ENCODE measurements at places on chromosomes 6 and 20.

DNA sequence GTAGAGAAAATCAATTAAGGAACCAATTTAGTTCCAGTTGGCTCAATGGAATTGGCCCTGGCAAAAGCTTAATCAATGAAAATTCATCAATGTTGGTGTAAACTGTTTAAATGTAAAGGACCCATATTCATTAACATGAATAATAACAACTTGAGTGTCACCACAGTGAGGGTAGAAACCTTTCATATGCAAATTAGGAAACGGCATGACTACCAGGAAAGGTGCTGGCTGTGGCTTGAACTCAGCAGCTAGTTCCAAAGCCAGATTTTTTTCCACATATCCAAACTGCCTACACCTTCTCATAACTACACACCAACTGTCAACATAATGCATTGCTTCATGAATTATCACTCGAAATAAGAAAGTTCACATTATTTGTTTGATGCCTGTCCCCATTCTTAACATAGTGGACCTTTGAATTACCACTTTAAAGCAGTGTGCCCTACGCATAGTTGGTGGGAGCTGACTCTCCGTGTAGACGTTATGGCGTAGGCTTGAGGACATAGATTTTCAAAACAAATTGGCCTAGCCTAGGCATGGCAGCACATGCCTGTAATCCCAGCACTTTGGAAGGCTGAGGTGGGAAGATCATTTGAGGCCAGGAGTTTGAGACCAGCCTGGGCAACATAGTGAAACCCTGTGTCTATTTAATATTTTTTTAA lies 19.7 kb downstream of the PBOV1 start:
- no peak for DNase-seq

GRCh38 chr20:44792796-44793195 lies 17.6 kb downstream of the RIMS4 start:
- DNase-seq, result no peak

- no peak for DNase-seq
Measured at GRCh38 chr6:113635222-113635986, 221.7 kb upstream of the MARCKS start.

GRCh38 chr6:117110737-117111136 lies 154.6 kb upstream of the VGLL2 start:
- no peak for DNase-seq

GRCh38 chr6:72922401-72922800 lies 300.5 kb downstream of the KCNQ5 start:
- DNase-seq, result no peak

DNA sequence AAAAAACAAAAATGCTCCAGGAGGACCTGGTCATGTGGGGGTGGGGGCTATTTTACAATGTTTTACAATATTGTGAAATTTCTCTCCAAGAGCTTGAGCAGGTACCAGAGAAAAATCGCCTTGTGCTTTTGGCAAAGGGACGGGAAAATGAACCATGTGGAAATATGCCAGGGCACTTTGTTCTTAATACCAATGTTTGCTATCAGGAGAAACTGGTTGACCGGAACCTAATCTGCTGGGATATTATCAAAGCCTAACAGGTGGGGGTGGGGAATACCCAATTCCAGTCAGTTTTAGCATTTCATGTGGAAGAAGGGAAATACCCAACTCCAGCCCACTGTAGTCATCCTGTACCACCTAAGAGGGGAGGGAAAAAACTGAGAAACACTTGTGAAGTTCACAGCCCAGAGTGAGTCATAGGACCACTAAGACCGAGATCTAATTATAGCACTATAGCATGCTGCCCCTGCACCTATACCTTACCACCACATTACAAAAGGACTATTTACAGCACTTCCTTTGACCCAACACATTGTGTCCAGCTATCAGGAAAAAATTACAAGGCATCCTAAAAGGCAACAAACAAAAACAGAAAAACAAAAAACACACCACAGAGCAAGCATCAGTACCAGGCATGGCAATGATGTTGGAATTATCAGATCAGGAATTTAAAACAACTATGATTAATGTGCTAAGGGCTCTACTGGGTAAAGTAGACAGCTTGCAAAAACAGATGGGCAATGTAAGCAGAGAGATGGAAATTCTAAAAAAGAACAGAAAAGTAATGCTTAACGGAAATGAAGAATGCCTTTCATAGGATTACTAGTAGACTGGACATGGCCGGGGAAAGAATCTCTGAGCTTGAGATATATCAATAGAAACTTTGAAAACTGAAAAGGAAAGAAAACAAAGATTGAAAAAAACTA lies 84.1 kb upstream of the POPDC3 start:
- DNase-seq, result no peak

DNA sequence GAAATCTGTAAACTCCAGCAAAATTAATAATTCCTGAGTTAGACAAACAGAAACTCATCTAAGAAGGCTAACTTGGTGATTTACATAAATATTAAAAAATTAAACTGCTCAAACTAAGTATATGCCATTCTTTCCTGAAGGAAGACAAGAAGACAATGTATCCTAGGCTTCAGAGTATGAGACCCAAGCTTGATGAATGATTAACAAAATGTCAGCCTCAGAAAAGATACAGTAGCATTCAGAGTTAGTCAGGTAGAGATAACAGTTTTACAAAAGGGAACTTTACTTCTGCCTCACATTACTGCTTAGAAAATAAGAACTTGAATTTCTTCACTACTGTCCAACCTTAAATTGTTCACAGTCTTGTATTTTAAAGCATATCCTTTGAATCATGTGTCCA lies 12.0 kb downstream of the CSNK2A1 start:
- no peak for DNase-seq

DNA sequence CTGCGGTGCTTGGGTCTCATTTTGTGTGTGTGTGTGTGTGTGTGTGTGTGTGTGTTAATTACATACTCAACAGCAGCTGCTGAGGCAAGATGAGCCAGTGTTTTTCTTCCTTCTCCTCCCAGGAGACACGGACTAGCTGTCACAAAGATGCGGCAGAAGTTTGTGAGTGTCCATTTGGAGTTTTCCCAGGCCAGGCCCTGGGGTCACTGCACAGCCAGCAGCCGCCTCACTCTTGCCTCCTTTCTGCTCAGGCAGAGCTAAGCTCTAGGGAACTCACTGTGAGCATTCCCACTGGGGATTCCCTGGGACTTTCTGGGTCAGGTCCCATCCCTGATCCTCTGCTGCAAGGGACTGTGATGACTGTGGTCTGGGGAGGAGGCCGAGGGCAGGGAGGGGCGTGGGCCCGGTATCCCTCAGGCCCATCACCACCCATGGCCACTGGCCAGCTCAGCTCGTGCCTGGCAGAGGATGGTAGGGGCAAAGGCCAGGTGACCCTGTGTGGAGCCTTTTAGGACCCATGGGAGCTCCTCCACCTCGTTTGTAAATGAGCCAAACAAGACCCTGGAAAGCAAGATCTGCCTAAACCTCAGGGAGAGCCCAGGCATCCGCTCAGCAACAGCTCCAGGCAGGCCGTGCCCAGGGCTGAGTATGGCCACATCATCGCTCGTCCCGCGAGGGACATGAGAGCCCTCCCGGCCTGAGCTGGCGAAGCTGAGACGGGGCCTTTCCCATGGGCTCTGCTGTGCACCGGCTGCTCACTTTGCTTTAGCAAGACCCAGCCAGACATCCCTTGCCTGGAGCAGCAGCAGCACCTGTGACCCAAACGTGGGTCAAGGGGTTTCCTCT lies 102.0 kb downstream of the PSMB1 start:
- no peak for DNase-seq

DNA sequence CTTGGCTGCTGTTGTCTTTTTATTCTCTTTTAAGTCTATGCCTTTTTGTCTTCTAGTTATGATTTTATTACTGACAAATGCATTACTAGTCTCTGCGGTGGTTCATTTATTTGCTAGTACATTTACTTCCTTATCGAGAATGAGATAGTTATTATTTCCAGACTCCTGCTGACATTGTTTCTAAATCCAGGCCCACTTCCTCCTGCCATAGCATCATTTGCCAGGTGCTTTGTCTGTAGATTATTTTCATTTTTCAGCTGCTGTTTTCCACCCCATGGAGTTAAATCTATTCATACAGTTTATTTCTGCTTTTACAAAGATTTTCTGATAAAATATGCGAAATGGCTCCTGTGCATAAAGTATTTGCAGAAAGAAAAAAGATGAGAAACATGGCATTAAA lies 459.7 kb downstream of the MMUT start:
- no peak for DNase-seq

- DNase-seq, result no peak
Measured at GRCh38 chr6:96521306-96521643, 331 bp upstream of the UFL1 start.

DNA sequence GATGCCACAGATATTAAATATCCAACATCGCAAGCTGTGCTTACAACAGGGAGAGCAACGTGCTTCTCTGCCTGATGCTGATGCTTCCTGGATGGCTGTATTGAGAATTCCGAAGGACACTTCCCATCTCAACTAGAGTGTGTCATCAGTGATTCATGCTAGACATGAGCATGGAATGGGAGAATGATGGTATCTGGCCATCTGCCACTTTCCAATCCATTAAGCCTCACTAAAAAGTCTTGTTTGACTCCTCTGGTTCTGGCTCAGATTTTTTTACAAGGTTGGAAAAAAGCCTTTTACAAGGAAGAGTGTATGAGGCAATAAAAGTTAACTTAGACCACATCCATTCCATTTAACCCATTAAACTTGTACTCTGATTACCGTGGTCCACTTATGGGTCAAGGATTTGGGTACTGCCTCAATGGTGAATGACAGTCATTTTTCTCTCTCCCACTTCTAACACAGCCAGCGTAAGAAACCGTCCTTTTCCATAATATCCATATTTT lies 265.3 kb downstream of the UST start:
- no peak for DNase-seq

- DNase-seq, result no peak
Measured at GRCh38 chr6:85135376-85136094, 314.3 kb upstream of the NT5E start.

DNA sequence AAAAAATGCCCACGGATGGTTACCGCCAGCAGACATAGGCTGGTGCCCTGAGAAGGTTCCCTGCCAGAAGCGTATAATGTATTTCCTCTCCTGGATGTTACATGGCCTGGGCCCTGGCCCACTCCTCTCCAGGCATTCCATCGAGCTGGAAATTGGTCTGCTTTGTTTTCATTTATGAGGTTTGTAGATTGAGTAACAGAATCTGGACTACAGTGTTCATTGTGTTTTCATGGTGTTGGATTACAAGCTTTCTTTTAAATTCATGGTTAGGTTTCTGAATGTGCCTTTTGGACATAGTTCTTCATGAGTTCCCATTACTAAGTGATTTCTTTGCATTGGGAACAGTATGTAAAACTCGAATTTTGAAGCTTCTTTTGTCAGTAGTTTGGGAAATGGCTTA lies 6.4 kb downstream of the TIAM2 start:
- no peak for DNase-seq

DNA sequence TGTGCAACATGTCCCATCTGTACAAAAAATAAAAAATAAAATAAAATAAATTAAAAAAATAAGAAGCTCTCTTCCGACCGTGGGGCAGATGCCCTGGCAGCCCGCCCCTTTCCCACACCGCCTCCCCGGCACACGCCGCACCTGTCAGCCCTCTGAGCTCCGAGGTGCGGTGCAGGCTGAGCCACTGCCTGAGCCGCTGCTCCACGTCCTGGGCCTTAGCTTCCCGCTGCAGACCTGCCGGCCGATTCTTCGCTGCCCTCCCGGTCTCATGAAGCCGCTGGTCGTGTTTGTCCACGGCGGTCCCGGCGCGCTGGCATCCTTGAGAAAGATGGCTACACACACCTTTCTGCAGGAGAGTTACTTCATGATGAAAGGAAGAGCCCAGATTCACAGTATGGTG lies 10.7 kb upstream of the CLPSL2 start:
- no peak for DNase-seq

DNA sequence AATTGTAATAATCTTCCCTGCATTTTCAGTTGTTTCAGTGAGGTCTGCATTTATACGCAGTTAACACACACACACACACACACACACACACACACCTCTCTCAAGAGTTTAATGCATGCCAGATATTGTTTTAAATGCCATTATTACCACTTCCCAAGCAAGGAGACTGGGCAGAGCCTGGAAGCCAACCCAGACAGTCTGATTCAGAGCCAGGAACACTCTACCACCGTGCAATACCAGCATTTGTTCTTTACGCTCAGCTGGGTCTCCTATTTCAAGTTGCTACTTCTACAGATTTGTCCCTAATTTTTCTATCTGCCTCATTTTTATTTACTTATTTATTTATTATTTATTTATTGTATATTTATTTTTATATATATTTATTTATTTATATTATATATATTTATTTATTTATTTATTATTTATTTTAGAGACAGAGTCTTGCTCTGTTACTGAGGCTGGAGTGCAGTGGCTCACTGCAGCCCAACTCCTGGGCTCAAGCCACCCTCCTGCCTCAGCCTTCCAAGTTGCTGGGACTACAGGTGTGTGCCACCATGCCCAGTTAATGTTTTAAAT lies 68.4 kb downstream of the PCSK2 start:
- DNase-seq, result no peak

- no peak for DNase-seq
Measured at GRCh38 chr6:151110576-151110905, 129.2 kb upstream of the AKAP12 start.

GRCh38 chr20:47316776-47317126 lies 39.7 kb downstream of the ZMYND8 start:
- DNase-seq, result no peak

DNA sequence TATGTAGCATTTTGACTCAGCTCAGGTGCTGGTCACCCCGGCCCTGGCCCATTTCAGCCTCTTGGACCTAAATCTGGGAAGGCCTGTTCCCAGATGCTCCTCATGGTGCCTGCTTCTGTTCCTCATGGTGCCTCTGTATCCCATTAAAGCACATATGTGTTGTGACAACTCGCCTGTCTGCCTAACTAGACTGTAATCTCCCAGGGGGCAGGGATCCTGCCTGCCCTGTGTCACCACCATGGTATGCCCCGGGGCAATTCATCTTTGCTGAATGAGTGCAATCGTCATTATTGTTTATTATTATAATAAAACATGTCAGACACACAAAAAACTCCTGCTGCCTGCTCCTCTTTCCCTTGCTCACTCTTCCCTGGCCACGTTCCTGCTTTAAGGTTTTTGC lies 62.0 kb downstream of the ZFP64 start:
- DNase-seq, result no peak

GRCh38 chr6:134437376-134437775 lies 119.5 kb upstream of the SGK1 start:
- DNase-seq, result no peak

DNA sequence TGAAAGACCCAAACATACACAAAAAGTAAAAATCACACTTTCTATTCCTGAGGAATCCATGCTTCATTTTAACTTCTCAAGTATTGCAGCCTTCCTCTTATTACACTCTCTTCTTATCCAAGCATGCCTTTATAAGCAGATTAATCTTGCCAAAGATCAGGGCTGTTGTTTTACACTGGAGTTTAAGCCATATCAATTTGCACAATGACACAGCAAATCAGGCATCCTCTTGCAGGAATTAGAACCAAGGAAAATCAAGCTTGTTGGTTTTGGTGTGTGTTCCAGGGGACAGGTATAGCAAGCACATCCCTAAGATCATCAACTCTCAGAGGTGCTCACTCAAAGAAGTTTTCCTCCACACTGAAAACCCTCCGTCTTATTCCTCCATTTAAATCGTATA lies 69.5 kb downstream of the CYP39A1 start:
- no peak for DNase-seq

- DNase-seq, result no peak
Measured at GRCh38 chr6:145822456-145822855, 7.9 kb upstream of the FBXO30 start.

- no peak for DNase-seq
Measured at GRCh38 chr6:152696522-152696921, 1.2 kb upstream of the MYCT1 start.

- DNase-seq, result no peak
Measured at GRCh38 chr20:22507240-22507961, 77.0 kb downstream of the FOXA2 start.

- no peak for DNase-seq
Measured at GRCh38 chr6:104940893-104941728, 15.8 kb upstream of the LIN28B start.

Data from stimulated activated CD8-positive, alpha-beta memory T cell treated with anti-CD3 and anti-CD28 coated beads, Interleukin-7, amount 100 ng/mL, for 48 hours (primary cell).